ENCODE measurements at places on chromosomes 11 and 22. TPM values are rescaled to one million over a fixed set of nuclear protein-coding genes. Genes with fewer than 3 reads are reported as not detected.

DNA sequence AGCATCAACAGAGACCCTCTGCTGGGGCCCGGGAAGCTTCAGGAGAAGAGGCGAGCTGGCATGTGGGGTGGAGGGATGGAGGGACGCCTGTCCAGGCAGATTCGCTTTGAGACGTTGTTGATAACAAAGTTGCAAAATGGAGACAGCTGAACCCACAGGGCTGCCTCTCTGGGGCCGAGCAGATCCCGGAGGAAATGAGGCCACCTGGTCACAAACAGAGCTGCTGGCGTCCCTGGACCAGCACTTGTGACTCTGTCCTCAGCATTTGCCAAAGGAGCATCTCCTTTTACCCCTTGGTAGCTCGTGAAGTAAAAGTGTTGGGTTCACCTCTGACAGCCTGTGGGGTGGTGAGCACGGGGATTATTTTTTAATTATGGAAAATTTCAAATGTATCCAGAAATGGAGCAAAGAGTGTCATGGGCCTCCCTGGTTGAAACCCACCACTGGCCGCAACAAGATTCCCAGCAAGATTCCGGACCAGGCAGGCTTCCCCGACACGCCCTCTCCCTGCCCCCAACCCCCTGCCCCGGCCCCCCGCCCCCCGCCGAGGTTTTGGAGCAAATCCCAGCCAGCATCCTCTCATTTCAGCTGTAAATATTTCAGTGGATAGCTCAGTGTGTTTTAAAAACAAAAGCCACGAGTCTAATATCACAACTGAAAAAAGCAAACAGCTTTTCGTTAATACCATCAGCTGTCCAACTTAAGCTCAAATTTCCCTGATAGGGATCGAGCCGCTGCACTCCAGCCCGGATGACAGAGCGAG lies 20.3 kb downstream of the GRAMD4 start:
- DNase-seq: no peak

- no peak for DNase-seq
Measured at GRCh38 chr22:37750596-37751162, 53.8 kb downstream of the TRIOBP start.

DNA sequence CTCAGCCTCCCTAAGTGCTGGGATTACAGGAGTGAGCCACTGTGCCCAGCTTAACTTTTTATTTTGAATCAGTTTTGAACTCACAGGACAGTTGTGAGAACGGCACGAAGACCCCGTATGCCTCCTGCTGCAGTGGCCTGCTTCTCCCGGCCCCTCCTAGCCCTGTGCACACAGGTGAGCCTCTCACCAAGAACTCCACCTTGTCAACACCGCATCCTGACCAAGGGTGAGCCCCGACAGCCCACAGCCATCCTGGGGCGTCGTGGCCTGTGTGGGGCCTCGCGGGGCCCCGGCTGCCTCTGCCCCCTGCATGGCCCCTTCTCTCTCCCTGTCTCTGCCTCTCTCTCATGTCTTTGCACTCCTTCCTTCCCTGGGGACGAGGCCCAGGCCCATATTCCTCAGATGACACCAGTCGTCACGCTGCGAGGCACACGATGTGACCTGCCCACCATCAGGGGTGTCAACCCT lies 38.8 kb downstream of the GNB1L start:
- no peak for DNase-seq

DNA sequence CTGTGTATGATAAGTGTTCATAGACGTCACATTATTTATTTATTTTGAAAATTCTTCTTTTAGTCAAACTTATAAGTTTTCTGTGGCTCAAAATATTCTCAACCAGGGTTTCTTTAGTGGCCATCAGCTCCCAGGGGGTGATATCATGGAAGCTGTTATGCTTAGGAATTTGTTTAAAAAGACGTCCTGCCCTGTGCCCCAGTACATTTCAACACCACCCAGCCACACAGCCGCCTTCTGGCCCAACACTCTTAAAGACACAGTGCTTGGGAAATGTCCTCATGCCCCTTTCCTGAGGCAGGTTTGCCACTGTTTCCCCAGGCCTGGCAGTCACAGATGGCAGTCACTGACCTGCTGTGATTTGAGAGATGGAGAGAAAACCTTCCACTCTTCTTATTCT lies 19.9 kb downstream of the TSKU start:
- DNase-seq: no peak

DNA sequence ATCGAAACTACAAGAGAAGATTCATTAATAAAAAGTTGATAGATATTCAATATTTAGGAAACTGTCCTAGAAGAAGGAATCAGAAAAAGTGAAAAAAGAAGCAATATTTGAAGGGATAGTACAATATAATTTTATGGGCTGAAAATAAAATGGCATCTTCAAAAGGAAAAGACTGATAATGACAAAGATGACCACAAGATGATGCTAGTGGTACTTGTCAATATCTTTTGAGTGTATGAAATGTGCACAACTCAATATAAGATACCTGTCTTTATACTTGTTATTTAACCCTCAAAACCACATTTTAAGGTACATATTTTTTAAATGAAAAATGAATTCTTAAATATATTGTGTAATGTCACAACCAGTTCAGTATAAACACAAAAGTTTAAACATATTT lies 1059.6 kb upstream of the RAG2 start:
- DNase-seq: no peak

DNA sequence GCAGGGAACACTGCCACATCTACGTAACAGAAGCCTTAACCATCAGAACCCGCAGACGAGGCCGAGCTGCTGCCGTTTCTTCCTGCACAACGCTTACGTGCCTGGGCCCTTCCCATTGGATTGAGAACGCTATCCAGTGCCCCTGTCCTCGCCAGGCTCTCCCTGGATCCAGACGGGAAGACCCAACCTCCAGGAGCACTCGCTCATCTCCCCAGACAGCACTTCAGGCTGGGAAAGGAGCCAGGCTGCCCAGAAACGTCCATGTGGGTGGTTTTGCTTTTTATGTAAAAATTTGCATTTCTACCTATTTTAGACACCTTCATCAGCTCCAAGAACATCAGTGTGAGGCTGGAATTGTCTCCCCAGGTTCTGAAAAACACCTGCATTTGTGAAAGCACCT lies 7.3 kb upstream of the CRYBB3 start:
- no peak for DNase-seq

GRCh38 chr11:121450401-121450800 lies 1.7 kb upstream of the SORL1 start:
- DNase-seq: no peak

GRCh38 chr11:117610901-117611300 lies 186.1 kb downstream of the DSCAML1 start:
- no peak for DNase-seq

GRCh38 chr11:15139958-15140659 lies 25.4 kb downstream of the INSC start:
- DNase-seq: no peak

The OR8G5 gene
- not detected for polyA plus RNA-seq

The LUZP2 gene
- polyA plus RNA-seq: 0.65 TPM

The RAB3IL1 gene
- polyA plus RNA-seq: 25.9 TPM

The NEFH gene
- polyA plus RNA-seq: 1.5 TPM

The LRRC74B gene
- 0.18 TPM for polyA plus RNA-seq

The LSP1 gene
- 54.4 TPM for polyA plus RNA-seq

The SMARCB1 gene
- polyA plus RNA-seq: 67.8 TPM

The OR5B21 gene
- not detected for polyA plus RNA-seq

The GRK3 gene
- 6.7 TPM for polyA plus RNA-seq
